ENCODE measurements at places on chromosomes 16 and 17.
A peak's percentile ranks its signal among the peaks of the same experiment; 100 is the strongest.

GRCh38 chr17:32861981-32862380 is 14.9 kb downstream of the MYO1D start:
- no peak for DNase-seq

- DNase-seq = no peak
These were observed 252.2 kb downstream of the CPPED1 start for GRCh38 chr16:12551530-12551929.

GRCh38 chr16:81581107-81581506 is 136.5 kb downstream of the CMIP start:
- DNase-seq = no peak

DNA sequence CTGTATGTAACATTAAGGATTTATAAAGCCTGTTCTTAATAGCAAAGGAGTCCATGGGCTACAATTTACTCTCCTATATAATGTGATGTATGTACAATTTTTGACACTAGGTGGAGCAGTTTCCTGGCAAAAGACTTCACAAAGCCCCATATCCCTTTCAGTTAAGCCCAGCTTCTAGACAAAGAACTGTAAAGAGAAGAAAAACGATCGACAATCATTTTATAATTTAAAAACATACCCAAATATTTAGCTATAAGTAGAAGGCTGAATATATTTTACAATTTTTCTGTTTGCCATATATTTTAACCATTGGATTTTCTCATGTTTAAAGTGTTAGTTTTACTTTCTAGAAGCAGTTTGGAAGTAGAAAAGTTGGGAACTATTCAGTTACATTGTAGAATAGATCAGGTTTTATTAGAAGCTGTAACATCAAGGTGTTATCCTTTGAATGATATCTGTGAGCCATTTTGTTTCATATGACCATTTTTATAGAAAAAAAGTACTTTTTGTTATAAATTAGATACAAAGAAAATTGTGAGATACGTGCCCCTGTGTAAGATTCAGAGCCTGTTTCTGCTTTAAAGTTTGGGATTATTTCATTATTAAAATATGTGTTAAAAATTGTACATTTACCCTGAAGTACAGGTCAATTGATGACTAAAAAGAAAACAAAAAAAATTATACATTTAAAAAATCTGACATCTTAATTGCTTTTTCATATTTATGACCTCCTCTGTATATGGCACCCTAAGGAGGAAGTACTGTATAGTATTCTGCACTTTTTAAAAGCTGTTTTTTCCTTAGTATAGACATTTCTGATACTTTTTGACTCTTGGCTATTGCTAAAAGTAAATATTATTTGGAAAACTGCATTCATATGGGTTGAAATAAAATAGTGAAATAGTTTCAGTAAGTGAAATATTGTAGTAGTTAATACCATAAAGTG is 46.3 kb downstream of the VMP1 start:
- DNase-seq = peak; percentile 87

DNA sequence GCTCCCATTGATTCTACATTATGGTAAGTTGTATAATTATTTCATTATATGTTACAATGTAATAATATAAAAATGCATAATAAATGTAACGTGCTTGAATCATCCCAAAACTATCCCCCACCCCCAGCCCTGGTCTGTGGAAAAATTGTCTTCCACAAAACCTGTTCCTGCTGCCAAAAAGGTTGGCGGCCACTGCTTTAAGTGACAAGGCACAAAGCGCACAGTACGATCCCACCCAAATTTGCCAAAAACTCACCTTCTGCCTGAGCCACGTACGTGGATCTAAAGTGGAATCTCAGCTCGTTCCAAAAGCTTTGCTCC is 14.5 kb downstream of the CYB561 start:
- DNase-seq = no peak

DNA sequence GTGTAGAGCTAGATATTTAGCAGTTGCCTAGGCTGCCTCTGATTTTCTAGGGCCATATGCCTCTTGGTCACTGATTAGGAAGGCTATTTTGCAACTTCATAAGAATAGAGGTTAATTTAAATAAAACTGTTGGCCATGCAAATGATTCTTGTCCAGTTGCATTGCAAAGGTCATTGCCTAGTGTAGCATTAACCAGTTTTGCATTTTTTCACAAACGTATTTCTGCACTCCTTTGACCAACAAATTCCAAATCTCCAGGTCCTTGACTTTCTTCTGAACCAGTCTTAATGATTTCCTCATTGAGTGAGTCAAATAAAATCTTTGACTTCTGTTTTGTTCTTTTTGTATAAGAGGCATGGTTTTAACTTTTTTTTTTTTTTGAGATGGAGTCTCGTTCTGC is 33.5 kb downstream of the ERCC4 start:
- no peak for DNase-seq

DNA sequence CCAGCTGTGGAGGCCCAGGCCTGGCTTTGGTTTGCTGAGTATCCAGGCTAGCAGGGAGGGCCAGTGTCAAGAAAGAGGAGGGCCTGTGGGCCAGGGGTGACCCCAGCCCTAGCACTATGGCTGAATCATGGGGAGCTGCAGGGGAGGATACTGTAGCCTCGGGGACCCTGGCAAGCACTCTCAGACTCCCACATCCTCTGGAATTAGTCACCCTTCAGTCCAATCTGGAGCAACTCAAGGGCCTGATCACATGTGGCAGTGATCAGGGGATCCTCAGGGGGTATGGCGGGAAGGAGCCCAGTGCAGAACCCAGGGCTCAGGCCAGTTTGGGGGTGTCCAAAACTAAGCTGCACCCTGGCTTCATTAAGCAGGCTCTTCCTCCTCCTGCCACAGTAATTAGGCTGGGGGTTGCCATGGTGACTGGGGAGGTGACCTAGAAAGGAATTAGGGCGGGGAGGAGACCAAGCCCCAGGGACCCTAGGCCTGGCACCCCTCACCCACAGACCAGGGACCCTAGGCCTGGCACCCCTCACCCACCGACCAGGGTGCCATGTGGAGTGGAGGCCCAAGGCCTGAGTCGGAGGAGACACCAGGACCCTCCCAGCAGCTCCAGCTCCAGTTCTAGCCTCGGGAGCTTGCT is 5.8 kb downstream of the NLGN2 start:
- no peak for DNase-seq

GRCh38 chr16:1289477-1289866 is 20.0 kb upstream of the UBE2I start:
- DNase-seq = no peak

DNA sequence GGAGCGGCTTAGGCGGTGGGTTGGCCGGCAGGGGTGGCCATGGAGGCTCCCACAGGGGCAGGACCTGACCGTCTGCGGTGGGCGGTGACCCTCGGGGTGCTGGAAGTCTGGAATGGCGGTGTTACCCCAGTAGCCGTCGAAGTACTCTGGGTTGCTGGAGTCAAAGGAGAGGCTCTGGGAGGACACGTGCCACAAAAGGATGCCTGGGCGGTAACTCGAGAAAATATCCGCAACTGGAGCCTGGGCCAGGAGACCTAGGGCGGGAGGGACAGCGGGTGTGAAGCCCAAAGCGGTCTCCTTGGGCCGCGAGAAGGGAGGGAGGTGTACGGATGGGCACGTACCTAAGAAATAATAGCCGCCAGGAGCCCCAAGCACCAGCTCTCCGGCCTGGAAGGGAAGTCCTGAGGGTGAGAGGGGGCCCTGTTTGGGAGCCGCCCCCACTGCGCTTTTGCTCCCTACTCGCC is 4.6 kb downstream of the ITGA2B start:
- DNase-seq = no peak

DNA sequence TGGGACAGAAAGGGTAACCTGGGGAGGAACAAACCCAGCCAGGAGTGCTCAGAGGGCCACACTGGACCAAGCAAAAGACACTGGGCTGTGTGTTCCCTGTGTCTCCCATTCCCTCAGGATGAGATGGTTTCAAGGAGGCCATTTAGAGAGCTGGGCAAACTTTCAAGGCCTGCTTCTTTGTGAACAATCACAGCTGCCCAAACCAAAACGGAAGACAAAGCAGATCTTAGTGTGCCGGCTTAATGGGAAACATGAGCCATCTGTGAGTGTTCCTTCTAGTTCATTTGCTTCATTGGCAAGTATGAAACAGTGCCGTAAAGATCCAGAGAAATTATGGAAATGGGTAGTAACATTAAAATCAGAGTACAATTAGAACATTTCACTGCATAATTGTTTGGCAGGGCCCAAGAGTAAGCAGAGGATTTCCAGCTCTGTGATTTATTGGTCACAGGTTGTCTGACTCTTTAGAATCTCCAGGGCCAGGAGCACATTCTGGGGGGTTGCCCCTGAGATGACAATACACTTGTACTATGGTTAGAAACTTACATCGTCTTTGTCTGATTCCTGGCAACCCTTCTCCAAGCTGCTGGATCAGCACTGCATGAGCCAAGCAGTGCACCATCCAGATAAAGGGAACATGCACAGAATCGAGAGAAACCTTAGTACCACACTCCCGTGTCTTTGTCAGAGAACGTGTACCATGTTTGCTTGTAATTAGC is 412.1 kb downstream of the RBFOX1 start:
- no peak for DNase-seq

DNA sequence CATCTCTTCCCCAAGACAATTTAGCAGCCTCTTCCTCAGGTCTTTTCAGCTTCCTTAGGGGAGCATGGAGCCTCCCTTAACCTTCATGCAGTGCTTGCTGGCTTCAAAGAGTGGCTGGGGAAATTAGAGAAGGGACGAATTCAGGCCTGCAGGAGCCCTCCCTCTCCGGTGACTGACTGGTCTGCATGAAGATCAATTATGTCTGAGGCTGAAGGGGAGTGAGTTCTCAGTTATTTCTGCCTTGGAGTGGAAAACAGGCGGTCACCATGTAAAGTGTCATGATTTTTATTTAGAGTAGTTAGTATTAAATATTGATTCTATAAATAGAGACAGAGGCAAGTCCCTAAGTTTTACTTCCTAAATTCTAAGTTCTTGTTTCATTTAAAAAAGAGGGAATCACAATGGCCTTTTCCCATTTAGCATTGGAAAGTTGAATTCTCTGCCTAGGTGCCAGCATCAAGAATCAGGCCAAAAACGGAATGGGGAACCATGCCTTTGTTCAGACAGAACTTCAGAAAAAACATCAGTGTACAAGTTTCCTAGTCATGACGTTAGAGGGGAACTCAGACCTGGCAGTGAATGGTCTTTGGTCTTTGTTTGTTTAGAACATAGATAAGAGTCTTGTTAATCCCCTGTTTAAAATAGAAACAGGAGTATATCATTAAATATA is 4.4 kb downstream of the GABARAPL2 start:
- no peak for DNase-seq

DNA sequence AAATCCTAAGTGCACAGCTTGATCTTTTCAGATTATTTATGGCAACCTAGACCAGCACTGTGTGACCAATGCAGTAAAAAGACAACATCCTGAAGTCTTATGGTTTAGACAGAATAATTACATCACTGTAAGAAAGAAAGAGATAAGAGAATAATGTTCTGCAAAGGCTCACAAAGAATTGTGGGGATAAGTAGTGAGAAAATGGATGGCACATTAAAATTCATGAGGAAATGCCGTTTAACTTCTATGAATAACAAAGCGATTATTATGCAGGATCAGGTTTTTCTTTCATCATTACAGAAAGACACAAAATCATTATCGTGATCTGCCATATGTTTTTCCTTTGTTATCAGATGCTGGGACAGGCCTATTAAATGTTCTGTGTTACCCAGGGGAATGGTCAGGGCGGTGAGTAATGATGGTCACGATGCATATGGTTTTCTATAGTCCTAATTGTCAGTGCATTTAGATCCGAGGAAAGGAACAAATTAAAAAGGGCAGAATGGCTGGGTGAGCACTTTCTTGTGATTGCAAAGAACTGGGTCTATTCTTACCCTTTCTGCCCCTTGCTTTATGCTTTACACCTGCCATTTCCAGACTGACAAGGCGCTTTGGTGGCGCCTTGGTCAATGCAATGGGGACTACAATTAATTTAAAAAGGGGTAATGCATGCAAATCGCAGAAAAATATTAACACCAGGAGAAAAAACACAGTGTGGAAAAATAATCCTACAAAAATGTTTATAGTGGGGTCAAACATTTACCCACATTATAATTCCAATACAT is 18.1 kb upstream of the DHX40 start:
- DNase-seq = peak; percentile 90

DNA sequence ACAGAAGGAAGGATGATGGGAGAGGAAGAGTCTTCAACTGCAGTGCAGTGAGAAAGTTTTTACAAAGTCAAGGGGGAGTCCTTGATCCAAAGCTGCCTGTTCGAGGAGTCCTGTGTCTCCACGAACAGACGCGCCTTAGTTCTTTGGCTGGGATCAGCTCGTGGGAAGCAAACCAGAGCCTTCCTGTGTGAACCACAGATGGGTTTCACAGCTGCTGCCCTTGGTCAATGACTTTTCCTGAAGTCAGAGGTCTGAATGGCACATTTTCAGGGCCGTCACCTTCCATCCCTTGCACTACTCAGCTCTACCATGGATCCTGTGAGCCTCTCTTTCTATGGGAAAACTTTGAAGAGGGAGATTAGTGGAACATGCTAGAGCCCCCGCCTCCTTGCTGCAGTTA is 4.2 kb upstream of the SBK1 start:
- DNase-seq = no peak

- DNase-seq = no peak
These were observed 47.0 kb downstream of the ADAMTS18 start for GRCh38 chr16:77387815-77388209.

Data from NCI-H1436 (cell line).